ENCODE measurements at places on chromosomes 11 and 22.

DNA sequence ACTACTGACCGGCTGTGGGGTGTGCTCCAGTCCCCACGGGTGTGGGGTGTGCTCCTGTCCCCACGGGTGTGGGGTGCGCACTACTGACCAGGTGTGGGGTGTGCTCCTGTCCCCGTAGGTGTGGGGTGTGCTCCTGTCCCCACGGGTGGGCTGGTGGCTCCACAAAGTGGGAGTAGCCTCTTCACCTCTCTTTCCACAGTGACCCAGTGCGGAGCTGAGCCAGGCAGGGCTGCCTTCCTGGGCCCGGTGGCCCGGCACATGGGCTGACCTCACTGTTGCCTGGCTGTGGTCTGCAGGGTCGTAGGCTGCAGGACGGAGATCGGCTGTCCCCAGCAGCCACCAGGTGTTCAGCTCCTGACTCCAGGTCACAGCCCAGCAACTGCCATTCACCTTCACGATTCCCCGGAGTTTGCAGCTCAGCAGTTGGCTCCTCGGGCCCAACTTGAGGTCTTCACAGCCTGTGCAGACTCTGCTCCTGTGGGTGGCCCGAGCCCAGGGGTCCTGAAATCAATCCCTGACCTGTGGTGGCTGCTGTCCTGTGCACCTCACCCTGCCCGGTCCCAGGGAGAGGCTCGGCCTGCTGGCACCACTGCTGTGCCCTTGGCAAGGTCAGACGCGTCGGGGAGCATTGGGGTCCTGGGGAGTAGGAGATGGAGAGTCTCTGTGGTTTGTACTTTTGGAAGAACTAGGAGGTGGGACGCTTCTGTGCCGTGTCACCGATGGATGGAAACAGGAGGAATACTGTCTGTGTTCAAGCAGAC, 414.3 kb downstream of the TBC1D22A start:
- no peak for DNase-seq

DNA sequence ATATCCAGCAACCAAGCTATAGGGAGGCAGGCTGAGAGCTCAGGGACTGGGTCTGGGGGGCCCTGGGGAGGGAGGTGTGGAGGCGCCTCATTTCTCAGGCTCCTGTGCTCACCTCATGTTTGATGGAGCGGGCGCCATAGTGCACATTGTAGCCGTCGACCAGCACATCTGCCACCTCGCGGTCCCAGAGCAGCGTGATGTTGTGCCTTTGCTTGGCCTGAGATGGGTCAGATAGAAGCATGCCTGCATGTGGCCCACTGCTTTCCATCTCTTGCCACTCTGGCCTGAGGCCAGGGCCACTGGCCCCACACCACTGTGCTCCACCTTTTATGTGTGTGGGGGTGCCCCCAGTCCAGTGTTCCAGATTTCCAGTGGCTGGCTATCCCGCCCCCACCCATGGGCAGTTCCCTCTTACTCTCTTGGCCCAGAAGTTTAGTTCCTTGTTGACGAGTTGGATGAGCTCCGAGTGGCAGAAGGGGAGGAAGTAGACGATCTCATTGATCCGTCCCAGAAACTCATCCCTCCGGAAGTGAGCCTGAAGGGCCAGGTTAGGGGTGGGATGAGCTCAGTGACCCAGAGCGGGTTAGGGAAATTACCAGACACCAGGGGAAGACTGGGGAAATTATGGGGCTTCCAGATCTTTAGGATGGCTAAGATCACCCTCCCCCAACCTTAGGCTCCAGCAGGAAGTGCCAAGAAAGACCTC, 50.1 kb upstream of the PHOX2A start:
- DNase-seq = no peak

GRCh38 chr11:24497831-24498230, 978 bp downstream of the LUZP2 start:
- DNase-seq = no peak

- DNase-seq = peak; percentile 68
Measured at GRCh38 chr22:44698531-44699421, 3.2 kb upstream of the PRR5 start.

DNA sequence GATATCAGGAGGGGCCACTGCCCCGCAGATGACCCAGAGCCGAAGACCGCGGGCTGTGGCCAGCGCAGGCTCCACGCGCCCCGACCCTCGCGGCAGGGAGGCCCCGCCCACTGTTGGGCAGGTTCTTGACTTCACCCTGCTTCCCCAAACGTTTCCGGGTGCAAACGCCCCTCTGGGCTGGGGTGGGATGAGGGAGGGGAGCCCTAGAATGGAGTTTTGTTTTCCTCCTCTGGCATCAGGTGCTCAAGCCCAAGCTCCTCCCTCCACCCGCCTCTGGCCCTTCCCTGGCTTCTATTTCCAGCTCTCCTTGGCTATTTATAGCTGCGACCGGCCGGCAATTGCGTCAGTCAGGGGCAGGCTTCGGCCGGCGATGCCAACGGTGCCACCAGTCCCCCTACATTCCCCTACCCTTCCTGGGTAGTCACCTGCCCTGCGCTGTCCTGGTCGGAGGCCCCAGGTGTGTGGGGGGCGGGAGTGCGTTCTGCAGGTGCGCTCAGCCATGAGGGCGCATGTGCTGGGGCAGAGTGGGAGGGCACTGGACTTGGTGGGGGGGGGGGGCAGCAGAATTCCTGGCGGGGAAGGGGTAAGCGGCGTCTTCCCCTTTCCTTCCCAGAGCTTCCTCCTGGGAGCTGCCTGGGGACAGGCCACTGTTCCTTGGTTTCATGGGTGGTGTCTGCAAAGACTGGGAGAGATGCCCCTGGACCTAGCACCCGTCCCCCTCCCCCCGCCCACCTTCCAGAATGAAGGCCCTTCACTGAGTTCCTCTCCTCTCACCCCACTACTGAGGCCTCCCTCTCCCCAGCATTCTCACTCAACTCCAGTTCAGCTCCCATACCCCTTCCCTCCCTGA, 23.6 kb downstream of the DUSP8 start:
- no peak for DNase-seq

- DNase-seq = no peak
Measured at GRCh38 chr11:19976281-19976941, 183.9 kb downstream of the DBX1 start.
